Right ventricle myocardium superior (tissue), 1 donor: ENCODE measurements at places on chromosomes 16 and 17. TPM values are rescaled to one million over a fixed set of nuclear protein-coding genes. Genes with fewer than 3 reads are reported as not detected.

The RNF167 gene
- 85.8 TPM for total RNA-seq

- DNase-seq, result no peak
Measured at GRCh38 chr16:81493755-81494433, 49.3 kb downstream of the CMIP start.

DNA sequence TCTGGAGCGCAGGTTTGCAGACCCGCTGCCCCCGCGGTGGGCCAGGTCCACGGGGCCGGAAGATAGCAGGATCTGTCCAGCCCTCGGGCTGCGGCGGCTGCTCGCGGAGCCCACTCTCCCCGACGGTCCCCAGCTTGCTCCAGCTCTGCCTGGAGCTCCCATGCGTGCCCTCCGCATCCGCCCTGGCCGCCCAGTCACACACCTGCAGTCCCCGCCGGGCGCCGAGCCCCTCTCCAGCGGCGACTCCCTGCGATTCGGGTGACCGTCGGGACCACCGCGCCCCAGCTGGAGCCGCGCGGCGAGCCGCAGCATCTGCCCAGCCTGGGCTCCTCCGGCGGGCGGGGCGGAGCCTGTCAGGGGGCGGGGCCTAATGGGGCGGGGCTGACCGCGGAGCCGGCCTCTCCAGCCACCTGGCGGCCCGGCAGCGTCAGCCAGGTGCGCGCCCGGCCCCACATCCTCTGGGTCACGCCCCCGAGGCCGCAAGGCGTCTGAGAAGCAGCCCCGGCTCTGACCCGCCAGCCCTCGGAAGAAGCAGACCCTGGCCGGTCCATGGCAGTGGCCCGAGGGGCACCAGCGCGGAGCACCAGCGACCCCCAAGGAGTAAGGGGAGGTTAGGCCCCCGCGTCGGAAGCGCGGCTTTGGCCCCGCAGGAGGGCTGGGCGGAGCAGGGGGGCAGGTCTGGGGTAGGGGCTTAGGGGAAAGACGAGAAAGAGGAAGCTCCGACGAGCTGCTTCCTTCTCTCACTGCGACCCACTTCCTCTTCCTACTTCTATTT is at the start of gene PIK3R5:
Gene PIK3R5, minus strand, starts transcription at position 314 of the 775 bp plus-strand sequence. CDS start 54,213 bp downstream, outside the sequence.
- DNase-seq, result peak; percentile 72

DNA sequence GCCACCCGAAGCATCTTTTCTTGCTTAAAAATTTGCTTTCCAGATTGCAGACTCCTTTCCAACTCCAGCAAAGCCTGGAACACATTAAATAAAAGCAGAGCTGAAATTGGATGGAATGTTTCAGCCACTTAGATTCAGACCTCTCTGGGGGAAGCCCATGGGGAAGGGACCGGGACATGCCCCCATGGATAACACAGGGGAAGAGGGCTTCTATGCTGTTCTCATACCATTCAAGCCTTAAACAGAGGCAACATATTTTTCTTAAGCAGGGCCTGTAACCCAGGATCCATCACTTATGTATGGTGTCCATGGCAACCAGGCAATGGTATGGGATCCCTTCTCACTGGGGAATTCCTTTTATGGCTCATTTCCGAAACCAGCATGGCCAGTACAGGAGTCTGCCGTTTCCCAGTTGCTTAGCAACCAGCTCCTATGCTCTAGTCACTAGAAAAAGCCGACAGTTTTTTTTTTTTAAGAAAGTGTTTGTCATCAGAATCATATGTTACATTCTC is 62.0 kb upstream of the MARCHF10 start:
- DNase-seq, result no peak

GRCh38 chr16:16127469-16128116 is 95.7 kb downstream of the ABCC6 start:
- peak; percentile 69 for DNase-seq

The HLF gene
- total RNA-seq, result 31.6 TPM

GRCh38 chr17:41681776-41682175 is 6.9 kb upstream of the EIF1 start:
- no peak for DNase-seq

GRCh38 chr16:70430667-70431536 is 8.0 kb downstream of the ST3GAL2 start:
- no peak for DNase-seq

DNA sequence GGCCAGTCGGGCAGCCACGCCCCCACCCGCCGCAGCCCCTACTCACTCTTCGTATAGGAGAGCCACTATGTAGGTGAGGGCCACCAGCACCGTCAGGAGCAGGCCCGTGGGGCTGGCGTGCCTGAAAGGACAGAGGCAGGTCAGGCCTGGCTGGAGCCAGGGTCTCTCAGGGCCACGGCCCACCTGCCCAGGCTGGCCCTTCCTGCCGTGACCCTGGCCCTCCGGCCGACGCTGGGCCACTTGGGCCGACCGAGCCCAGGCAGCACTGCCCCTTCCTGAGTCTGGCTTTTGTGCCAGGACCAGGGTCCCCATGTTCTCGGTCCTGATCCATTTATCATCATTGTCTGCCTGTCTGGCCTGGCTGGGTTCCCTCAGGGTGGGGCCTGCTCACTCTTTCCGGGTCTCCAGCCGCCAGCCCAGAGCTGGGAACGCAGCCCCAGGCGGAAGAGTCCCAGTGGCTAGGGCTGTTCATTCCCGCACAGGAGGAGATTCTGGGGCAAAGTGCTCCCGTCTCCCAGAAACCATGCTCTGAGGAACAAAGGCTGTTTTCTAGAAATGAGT is 10.1 kb upstream of the RASD1 start:
- peak; percentile 69 for DNase-seq

GRCh38 chr17:260944-261343 is 79.5 kb upstream of the DOC2B start:
- DNase-seq, result no peak

The ZG16 gene
- not detected for total RNA-seq

DNA sequence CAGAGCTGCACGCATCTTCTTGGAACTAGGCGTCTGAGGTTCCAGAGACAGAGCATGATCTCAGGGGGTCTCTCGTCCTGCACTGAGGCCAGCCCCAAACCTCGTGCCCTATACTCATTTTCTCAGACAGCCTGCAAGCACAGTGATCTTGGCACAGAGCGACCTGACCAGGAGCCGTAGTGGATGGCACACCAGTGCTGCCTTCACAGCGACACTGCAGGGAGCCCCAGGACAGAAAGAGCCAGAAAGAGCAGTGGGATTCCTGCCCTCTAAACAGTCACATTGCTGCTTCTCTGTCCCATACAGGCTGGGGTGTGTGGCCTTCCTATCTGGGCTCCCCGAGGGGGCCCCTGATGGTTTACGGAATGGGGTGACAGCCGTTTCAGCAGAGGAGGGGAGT is 131.0 kb downstream of the RBFOX3 start:
- DNase-seq, result no peak
